ENCODE measurements at places on chromosomes 16 and 17.
A peak's percentile ranks its signal among the peaks of the same experiment; 100 is the strongest.

GRCh38 chr16:17313085-17313611 lies 157.6 kb downstream of the XYLT1 start:
- DNase-seq = peak; percentile 25

- no peak for DNase-seq
Observed at GRCh38 chr16:19499006-19499405, 22.9 kb downstream of the GDE1 start.

DNA sequence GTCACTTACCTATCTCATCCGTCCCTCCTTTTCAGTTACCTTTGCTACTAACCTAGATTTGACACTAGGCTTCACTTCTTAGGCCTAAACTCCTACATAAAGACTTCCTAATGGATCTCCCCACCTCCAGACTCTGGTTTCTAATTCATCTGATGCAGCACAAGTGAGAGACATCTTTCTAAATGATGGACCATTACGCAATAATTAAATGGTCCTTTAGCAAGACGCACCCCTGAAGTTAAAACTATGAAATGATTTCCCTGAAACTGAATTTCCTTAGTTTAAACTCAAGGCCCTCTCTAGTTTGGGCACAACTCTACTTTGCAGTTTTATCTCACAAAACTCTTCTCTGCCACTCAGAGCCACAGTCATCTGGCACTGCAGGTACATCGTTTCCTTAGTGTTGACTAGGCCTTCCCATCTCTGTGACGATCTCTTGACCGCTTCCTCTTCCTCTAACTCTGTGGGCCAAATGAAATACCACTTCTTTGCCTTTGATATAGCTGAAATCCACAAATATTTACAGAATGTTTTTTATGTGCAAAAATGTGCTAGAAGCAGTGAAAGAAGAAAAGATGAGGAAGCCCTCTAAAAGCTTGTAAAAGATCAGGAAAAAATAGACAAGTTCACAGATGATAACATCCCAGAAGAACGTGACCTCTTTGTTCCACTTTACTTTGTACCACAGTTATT lies 3.3 kb downstream of the SYNRG start:
- no peak for DNase-seq

- no peak for DNase-seq
Observed at GRCh38 chr16:83835586-83836566, 28.1 kb downstream of the HSBP1 start.

- DNase-seq = no peak
Observed at GRCh38 chr16:80121522-80121909, 419.3 kb upstream of the DYNLRB2 start.

- DNase-seq = no peak
Observed at GRCh38 chr16:88286301-88286923, 96.3 kb upstream of the ZNF469 start.

DNA sequence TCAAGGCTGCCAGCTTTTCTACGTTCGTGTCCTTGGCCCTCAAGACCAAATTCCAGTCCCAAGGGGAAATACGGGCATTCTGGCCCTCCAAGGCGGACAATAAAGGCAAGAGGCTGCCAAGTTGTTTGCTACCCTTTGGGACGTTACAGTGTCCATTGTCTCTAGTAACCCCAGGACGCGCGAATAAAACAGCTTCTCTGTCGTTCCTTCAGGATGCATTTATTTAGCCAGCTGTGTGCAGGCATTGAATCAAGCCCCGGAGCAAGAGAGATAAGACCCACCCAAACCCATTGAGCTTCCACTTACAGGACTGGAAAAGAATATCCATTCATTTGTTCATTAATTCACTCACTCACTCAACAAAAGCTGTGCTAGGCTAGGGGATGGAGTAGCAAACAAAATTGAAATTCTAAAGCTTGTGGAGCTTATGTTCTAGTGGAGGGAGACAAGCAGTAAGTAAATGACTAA lies 656 bp downstream of the MRPL58 start:
- no peak for DNase-seq

DNA sequence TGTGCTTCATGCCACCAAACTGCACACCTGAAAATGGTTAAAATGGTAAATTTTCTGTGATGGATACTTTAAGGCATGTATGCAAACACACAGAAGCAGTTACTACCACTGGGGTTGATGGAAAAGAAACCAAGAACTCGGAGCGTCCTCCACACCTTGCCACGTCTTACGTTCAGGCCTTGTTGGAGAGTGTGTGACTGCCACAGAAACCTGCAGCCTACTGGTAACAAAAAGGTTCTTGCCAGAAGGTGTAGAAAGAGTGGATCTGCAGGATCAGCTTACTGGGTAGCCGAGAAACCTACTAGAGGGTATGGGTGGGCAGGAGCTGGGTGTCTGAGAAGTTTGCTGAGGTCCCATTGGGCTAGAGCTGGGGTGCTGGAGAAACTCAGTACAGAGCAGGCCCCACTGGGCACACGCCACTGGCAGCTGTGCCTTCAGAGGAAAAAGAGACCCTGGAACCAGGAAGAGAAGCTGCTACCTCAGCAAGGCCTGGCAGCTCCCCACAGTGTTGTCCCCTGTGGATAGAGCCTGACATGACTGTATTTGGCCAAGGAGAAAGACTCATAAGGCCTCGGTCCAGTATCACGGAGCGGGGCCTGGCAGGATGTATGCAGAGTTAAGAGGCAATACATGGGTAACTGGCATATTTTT lies 204.6 kb downstream of the SEC14L1 start:
- DNase-seq = no peak

DNA sequence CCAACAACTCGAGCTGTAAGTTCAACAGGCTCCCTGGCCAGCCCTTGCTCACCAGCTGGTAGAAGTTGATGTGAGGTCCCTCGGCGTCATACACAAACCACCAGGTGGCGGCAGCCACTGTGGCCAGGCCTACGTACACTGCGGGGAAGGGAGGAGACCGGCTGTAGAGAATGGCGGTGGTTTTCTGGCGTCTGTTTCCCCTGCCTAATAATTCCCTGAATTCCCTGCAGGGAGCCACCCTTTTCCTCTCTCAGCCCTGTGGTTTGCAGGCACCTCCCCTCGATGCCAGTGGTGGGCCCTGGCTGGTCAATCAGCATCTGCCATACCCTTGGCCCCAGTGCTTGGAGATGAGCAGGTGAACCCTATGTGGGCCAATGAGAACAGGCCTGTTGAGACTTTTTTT lies 18.9 kb upstream of the P2RX1 start:
- peak; percentile 53 for DNase-seq
